ENCODE measurements at places on chromosomes 12 and 14.

- no peak for DNase-seq
Observed at GRCh38 chr12:11847539-11847938, 198.1 kb downstream of the ETV6 start.

GRCh38 chr14:101884934-101885576 is 79.3 kb upstream of the DYNC1H1 start:
- DNase-seq, result no peak

- no peak for DNase-seq
Observed at GRCh38 chr14:64109819-64110554, 184.2 kb downstream of the ESR2 start.

DNA sequence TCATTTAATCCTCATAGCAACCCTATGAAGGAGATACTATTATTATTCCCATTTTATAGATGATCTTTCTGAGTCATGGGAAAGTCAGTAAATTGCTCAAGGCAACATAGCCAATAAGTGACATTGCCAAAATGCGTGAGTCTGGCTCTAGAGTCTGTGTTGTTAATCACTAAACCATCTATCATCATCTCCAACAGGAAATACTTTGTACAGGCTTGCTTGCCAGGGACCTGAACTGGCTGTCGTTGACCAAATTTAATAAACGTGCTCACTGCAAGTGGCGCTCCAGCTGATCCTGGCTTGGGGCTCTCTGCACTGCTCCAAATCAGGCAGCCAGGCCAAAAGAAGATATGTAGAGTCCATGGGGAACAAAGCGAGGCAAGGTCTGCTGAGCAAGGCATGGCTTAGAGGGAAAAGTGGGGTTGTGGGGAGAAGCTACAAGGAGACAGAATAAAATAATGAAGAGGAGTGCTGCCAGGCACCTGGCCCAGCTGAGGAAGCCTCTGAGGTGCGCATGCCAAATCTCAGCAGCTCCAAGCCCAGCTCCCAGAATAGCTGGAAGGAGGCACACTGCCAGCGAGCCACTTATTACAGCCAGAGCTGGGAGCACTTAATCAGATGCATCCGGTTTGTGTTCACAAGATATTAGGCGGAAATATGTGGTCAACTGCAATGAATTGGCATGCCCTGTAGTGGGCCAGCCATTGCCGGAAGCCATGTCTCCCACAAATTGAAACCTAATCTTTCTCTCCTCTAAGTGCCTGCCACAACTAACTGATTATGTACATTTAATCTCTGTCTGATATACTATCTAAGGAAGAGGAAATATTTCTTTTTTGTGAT is 43.3 kb upstream of the PTPRO start:
- no peak for DNase-seq

GRCh38 chr14:95034788-95035187 is 122.5 kb downstream of the DICER1 start:
- no peak for DNase-seq

DNA sequence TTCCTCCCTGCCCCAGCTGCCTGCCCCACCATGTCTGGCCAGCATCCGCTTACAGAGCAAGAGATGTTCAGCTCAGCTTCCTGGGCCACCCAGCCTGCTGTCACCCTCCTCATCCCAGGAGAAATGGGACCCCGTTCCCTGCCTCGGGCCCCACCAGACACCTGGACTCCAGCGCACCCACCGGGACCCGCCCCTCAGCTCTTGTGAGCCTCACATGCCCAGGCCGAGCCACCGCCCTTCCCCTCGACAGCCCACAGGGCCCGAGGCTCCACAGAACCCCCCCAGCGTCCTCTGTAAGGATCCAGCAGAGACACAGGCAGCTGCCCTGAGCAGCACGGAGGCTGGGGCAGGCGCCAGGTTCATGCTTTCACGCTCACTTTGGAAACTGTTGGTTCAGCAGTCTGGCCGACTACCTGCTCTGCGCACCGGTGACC is 18.4 kb upstream of the C14orf180 start:
- DNase-seq, result no peak

- DNase-seq, result no peak
Observed at GRCh38 chr12:32467959-32468863, 68.9 kb downstream of the FGD4 start.

- DNase-seq, result no peak
Observed at GRCh38 chr12:77104792-77105191, 39.4 kb upstream of the E2F7 start.

- DNase-seq, result no peak
Observed at GRCh38 chr12:7605900-7606465, 59.7 kb downstream of the APOBEC1 start.

- DNase-seq, result no peak
Observed at GRCh38 chr14:64983439-64984310, 3.0 kb upstream of the FNTB start.

DNA sequence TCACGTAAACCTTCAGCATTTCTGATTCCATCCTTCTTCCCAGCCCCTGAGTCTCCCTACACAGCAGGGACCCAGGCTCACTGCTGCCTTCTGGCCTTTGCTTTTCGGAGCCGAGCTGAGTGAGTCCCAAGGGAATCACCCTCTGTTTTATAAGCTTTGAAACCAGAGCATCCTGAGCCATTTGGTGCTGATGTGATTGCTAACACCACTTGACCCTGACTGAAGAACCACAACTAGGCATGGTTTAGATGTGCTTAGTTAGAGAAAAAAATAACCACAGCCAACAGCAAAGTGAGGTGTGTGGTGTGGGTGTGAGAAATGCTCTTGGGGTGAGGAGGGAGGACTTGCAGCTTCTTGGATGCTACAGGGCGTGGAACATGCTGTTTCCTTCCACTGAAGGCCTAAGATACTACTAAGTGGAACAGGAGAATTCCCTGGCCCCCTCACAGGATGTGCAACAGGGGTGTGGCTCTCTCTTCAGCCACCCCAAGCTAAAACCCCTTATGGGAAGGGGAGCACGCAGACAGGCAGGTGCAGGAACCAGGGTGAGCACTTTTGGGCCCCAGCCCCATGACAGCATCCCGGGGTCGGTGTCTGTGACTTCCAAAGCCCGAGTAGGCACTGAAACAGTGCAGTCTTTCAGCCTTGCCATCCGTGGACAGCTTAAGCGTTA is at the start of gene TC2N:
Gene TC2N, minus strand, starts transcription at position 221 of the 673 bp plus-strand sequence. CDS start 53,767 bp downstream, outside the sequence.
- no peak for DNase-seq

- DNase-seq, result no peak
Observed at GRCh38 chr14:48582938-48583337, 907.5 kb upstream of the MDGA2 start.

DNA sequence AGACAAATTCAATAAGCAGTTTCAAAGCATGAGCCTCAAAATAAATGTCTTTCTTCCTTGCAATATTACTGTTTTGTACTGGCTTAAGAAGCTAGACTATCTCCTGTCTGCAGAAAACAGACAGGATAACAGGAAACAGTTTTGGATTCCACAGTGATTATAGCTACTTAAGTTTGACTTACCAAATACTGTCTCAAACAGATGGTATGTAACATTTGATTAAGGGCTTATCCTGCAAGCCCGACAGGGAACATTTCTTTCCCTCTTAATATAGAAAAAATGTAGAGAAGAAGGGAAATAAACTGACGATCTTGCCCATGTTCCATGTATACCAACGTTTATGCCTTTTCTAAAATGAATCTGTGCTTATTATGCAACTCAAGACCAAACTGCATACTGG is 179.9 kb upstream of the EEA1 start:
- no peak for DNase-seq

DNA sequence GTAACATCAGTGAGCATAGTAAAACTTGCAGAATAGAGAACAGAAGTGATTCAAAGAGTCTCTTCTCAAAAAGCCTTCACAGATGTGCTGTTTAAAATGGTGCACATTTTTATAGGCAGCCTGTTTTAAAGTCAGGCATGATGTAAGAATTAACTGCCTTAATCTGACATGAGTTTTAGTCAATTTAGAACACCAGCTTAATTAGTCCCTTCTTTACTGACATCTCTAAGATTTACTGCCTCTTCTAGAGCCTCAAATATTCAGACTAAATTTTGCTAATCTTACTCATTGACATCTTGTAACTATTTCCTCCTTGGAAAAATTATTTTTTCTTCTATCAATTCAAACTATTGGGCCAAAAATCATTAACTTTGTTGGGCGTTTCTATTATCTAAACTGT is 782.5 kb downstream of the C12orf50 start:
- DNase-seq, result no peak

- no peak for DNase-seq
Observed at GRCh38 chr12:65663648-65664047, 160.6 kb upstream of the HMGA2 start.

DNA sequence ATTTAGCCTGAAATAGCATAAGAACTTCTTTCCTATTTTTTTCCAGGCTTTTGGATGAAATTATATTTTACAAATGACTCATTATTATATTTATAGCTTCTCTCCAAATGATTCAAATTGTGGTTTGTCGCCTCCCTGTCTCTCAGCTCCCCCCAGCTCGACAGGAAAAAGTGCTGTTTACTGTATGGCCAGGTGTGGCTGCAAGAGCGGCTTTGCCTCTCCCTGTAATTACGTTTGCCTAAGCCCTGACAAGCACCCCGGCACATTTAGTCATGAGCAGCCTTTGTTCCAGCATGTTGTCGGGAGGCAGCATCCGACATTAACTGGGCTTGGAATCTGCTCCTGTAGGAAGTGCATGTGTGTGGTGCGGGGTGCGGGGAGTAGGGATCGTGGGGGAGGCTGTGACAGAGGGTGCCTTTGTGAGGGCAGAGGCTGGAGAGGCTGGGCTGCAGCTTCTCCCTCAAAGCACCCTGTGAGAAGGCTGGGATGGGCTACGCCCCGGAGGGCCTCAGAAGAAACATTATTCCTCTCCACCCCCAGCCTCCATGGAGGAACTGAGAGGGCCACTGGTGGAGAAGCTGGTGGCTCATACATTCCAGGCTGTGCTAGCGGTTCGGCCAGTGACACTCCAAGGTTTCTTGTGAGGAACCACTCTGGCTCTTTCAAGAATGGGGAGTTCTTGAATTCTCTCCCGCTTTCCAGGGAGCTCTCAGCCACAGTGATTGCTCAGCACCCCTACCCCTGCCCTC is 42.1 kb upstream of the CTDSP2 start:
- peak; percentile 30 for DNase-seq

DNA sequence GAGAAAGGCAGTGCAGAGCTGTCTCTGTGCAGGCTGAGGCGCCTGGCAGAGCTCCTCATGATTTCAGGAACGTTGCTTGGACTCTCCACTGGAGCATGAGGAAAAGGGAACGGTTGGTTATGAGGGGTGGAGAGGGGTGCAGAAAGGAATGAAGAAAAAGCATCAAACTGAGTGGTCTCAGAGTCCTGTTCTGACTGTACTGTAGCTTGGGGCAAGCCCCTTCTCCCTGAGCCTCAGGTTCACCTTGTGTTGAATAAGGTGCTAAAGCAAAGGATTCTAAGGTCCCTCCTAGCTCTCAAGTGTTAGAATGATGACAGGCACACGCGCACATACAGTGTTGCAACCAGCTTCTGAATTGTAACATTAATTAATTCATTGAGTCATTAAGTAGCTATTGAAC is 125.2 kb upstream of the PARP11 start:
- DNase-seq, result no peak

DNA sequence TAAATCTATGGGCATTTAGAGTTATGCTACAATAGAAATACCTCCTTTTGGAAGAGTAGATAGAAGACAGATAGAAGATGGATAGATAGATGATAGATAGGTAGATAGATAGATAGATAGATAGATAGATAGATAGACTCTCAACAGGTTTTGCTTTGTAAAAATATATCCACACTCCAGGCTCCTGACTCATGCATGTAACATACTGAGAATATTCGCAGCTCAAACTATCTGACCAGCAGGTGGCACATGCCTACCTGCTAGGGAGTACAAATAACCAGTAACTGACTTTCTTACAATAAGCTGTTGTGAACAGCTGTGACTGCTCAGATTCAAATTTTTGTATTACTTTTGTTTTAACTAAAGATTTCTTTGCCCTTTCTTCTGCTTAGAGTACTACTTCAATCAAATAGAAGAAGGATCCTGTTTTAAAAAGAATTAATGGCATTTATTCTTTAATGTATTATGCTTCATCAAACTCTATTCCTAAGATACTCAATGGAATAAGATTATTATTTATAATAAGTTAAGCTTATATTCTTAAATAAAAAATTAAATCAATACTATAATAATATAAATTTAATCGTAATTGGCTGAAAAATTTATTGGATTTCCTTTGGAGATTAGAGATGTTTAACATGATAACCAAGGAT is 15.8 kb upstream of the CPNE8 start:
- no peak for DNase-seq

Data from stimulated activated CD4-positive, alpha-beta T cell treated with anti-CD3 and anti-CD28 coated beads, TNF-alpha, amount 100 ng/mL, for 24 hours (primary cell).